Left ventricle myocardium inferior (tissue), 1 donor: ENCODE measurements at places on chromosomes 7 and 10. TPM values are rescaled to one million over a fixed set of nuclear protein-coding genes. Genes with fewer than 3 reads are reported as not detected.

PTN gene
- total RNA-seq = 11.2 TPM

MKX gene
- total RNA-seq = 0.22 TPM

GIMAP7 gene
- total RNA-seq = 16.8 TPM

SEMA3C gene
- total RNA-seq = 66.5 TPM

FAM241B gene
- total RNA-seq = 5.3 TPM

SLC29A4 gene
- 3.7 TPM for total RNA-seq

DNA sequence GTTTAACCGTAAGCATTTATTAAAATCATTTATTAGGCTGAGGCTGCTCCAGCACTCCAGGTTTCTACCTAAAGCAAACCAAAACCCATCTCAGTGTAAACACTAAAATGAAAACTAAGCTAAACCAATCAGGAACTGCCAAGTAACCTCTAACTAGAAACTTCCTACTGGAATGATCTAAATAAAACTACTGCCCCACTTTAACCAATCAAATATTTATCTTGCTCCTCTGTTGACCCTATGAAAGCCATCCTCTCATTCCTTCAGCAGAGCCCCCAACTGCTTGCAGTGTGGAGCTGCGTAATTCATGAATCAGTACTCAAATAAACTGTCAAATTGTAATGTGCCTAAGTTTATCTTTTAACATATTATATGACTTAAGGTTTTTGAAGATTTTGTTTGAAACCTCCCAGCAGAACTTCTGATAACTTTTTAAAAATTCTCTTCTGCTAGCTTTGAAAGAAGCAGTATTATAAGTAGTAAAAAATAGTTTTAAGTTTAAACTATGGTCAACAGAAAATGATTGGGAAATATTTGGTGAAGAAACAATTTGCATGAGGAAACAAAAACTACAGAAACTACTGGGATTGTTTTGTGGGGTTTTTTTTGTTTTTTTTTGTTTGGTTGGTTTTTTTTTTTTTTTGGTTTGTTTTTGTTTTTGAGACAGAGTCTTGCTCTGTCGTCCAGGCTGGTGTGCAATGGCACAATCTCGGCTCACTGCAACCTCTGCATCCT lies 47.4 kb downstream of the GPR37 start:
- DNase-seq = no peak

DNA sequence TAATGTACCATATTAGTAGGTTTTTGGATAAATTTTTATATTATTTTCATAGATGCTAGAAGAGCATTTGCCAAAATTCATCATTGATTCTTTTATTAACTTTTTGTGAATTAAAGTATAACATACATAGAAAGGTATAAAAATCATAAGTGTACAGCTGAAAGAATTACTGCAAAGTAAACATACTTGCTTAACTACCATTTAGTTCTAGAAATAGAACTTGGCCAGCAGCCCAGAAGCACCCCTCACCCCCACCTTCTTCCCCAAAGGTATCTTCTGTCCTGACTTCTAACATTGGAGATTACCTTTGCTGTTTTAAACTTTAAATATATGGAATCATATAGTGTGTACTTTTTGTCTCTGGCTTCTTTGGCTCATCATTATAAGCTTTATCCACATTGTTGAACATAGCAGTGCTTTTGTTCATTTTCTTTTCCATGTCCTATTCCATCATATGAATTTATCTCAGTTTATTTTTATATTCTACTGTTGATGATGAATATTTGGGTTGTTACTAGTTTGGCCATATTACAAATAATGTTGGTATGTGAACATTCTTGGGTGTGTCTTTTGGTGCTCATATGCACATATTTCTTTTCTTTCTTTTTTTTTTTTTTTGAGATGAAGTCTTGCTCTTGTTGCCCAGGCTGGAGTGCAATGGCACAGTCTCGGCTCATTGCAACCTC lies 142.8 kb downstream of the ADK start:
- no peak for DNase-seq

DNA sequence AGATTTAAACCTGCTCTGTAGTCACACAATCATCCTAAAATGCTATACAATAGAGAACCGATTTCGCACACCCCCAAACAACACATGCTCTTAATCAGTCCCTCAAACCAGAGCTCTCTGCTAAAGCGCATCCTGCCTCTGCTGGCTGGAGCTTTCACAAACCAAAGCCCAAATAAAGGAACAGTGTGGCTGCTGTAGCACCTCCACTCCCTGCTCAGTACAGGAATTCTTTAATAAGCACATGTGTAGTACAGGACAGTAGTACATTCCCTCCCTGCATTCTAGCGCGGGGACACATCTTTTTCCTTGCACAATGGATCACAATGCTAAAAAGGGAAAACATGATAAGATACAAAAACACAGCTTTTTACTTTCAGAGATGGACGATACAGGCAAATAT lies 684.6 kb downstream of the MAGI2 start:
- no peak for DNase-seq

DNA sequence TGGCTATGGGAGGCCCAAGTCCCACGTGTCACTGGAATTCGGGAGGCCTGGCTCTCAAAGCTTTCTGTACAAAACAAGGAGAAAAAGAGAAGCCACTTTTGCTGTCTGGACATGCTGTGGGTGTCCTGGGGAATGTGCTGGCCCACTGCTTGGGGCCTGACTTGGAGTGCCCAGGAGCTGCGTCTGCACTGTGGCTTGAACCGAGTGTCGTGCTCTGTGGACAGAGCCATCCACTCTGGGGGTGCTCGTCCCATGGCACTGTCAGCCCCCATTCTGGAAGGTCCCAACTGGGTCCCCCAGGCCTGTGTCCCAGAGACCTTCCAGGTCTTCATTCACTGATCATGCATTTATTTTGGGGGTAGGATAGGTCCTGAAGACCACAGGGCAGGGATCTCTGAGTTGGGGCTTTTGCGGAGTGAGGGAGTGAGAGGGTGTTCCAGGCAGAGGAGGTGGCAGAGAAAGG lies 138.0 kb downstream of the LHPP start:
- no peak for DNase-seq

DNA sequence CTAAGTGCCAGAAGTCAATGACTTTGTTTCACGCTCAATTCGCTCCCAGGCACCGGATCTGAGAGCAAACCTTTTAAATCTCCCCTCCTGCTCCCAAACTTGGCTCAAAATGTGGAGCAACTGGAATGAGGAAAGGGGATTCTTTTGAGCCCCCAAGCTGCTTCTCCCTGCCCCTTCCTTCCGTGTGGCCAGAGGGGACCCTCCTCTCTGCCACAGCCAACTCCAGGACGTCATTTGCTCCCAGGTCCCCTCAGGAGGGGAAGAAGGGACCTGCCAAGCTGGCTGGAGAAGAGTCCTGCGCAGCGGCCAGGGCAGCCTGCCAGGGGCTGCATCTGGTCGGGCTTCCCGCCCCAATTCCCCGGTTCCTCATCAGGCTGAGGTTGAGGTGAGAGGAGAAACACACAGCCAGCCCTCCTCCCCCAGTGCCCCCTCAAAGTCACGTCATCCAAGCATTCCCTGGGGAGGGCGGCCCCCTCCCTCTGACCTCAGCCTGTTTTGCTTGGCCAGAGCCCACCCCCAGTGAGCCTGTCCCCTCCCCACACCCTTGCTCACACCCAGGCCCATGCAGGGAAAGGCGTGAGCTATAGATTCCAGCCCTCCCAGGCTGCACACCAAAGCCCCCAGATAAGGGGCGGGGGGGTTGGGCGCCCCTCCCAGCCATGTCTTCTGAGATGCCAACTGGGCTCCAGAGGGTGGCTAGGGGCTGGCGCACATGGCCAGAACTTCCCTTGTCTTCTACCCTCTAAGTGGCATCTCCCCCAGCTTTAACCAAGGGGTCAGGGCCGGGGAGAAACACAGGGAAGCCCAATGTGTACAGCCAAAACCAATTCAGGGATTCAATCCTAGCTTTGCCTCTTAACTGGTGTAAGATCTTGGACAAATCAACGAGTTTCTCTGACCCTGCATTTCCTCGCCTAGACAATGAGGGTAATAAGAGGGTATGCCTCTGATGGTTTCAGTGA lies 35.0 kb downstream of the SH3PXD2A start:
- DNase-seq = peak; percentile 88

GRCh38 chr7:82740246-82740848 lies 296.8 kb upstream of the CACNA2D1 start:
- DNase-seq = no peak

GRCh38 chr10:51744235-51745000 lies 45.0 kb upstream of the CSTF2T start:
- DNase-seq = no peak
